Muscle of leg (tissue), 16 donors: ENCODE measurements at places on chromosomes 16 and 17.

DNA sequence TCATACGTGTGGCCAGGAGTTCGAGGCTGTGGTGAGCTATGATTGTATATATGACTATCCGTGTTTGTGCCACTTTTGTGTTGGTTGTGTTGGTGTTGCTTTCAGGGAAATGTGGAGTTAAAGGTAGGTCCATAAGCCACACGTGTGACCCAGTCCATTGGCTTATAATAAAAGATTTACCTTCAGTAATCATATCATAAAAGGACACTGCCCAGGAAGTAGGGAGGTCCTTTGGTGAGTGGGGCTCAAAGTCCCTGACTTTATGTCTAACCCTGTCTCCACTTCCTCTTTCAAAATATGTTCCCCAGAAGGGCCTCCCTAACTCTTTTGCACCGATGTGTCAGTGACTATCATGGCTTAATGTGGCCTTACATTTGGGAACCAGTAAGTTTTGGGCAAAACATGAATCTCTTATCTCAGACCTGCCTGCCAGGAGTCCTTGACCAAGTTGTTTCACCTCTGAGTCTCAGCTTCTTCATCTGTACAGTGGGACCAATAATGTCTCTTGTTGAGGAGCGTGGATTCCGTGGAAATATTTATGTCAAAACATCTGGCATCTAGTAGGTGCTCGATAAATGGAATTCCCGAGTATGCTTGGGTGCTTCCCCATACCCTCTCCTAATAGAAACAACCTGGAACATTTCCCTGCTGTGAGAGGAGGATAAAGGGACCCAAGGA, 4.8 kb downstream of the TNP2 start:
- no peak for DNase-seq

DNA sequence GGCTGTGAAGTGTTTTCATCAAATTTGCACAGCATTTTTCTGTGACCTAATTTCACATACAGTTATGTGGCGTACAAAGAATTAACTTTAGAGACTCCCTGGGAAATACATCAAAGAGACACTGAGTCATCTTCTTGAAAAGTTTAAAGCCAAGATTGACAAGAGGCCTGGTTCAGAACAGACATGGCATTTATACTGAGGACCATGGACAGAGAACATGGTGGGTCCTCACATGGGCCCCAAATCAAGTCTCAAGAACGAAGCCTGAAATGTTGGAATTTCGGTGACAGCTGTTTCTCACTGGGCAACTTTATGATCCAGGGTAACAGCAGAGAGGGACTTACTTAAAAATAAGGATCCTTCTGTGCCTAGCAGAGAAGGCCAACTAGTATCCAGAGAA, 311.5 kb upstream of the KCNJ16 start:
- DNase-seq = peak; percentile 41

DNA sequence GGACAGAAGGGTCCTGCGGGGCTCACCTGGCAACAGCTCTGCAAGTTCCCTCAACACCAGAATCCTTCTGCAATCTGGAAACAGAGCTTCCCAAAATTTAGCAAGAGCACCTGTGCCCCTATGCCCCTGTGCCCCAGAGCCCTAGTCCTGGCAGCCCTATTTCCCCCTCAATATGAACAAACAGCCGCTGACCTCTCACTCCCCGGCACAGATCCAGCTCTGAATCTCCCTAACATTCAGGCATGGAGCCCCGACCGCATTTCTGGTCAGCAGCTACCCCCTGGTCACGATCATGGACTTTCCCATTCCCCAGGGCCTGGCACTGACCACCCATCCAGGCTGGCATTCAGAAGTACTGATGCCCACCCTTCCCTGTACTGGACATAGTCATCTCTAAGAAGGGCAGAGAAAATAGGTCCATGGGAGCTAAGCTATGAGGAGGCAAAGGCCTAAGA, 110.8 kb upstream of the SMURF2 start:
- no peak for DNase-seq

GRCh38 chr17:35238821-35239220, 4.1 kb upstream of the SLFN5 start:
- DNase-seq = no peak

- DNase-seq = no peak
Measured at GRCh38 chr16:66441586-66442375, 14.7 kb downstream of the BEAN1 start.

DNA sequence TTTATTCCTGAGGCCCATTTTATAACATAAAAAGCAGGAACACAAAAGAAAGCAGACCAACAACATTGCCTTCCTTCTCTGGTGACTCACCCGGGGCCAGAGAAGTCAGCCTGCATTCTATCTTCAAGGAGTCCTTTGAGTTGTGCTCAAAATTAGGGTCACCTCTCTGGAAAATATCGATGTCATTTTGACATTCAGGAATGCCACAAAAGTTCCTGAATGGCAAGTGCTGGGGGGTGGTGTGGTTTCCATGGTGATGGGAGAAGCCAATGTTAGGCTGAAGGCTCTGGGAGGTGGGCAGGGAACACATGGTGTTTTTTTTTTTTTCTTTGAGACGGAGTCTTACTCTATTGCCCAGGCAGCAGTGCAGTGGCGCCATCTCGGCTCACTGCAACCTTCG, 159.6 kb downstream of the HAPSTR1 start:
- DNase-seq = no peak

GRCh38 chr17:38921756-38922411, 3.5 kb upstream of the LASP1NB start:
- no peak for DNase-seq

GRCh38 chr17:44374306-44375195, 10.9 kb upstream of the FAM171A2 start:
- DNase-seq = no peak

DNA sequence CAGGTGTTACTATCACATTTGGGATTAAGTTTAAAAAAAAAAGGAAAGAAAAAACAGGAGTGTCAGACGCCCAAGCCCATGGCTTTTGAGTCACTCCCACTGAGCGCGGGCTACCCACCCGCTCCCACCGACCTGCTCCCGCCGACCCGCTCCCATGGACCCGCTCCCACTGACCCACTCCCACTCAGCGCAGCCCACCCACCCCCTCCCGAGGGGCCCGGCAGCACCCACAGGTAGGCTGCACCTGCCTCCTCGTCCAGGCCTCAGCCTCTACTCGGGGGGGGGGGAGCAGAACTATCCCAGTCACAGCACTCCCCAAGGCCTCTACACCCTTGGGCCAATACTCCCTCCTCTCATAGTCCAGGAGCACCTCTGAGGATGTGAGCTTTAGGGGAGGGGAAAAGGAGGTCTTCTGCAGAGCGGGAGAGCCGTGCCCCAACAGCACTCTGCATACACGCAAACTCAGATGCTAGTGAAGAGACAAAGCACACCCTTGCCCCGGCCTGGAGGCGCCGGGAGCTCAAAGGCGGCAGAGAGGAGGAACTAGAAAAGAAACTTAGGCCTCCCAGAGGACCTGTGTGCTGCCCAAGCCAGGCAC, 2.9 kb downstream of the CLUH start:
- no peak for DNase-seq

DNA sequence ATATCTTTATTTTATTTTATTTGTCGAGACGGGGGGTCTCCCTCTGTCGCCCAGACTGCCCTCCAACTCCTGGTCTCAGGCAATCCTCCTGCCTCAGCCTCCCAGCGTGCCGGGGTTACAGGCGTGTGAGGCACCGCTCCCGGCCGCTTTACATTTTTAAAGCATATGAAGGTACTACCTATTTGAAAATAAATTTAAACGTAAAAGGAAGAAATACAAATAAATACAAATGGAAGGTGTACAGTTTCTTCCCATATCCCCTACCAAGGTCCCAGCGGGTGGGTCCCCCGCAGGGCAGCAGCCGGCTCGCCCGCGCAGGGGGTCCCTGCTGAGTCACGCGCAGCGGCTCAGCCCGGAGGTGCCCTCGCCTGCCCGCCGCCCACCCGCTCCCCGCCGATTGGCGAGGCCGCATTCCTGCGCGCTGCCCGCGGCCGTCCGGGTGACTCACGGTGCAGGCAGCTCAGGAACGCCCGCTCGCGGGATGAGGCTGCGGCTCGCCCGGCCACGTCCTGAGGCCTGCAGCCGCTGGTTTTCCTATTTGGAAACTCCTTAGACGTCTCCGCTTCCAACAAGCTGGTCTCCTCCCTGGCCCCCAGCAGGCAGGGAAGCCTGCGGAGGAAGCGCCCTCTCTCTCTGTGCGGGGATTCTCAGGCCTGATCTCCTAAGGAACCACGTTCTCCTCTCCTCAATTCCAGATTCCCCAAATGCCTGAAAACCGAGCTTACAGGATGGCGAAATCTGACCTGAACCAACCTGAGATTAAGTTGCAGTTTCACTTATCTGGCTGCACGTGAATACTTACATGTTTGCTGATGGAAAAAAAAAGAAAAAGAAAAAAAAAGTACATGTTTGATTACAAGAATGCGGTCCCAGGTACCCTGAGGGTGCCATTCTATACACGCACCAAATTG, 54.8 kb upstream of the MAP3K14 start:
- peak; percentile 84 for DNase-seq

DNA sequence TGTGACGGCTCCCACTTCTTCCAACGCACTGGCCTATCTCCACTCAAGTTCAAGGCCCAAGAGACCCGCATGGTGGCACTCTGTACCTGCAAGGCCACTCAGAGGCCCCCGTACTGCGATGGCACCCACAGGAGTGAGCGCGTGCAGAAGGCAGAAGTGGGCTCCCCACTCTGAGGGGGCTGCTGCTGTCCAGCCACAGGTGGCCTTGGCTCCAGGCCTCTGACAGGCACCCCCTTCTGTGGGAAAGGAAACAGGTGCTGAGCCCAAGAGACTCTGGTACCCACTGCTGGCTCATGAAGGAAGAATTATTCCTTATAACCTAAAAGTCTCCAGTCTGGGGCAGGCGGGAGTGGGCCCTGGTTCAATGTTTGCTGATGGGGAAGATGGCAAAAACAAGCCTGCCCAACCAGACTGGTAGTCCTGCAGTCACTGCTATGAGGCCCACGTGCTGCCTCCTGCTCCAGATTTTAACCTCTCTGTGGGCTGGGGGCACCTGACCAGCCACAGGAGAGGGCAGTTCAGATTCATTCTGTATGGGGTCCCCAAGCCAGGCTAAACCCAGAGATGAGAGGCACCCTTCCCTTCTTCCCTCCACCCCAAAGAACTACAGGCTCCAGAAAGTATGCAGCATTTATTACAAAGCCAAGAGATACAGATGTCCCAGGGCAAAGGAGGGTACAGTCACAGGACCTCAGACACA, 3.3 kb downstream of the CISD3 start:
- no peak for DNase-seq

- no peak for DNase-seq
Measured at GRCh38 chr16:87931504-87931903, 4.8 kb downstream of the CA5A start.
